ENCODE measurements at places on chromosomes 1 and 21. TPM values are rescaled to one million over a fixed set of nuclear protein-coding genes. Genes with fewer than 3 reads are reported as not detected.

The FAM43B gene
- 3.3 TPM for total RNA-seq

The PEA15 gene
- total RNA-seq = 188 TPM

The NPR1 gene
- total RNA-seq = 39.0 TPM

DNA sequence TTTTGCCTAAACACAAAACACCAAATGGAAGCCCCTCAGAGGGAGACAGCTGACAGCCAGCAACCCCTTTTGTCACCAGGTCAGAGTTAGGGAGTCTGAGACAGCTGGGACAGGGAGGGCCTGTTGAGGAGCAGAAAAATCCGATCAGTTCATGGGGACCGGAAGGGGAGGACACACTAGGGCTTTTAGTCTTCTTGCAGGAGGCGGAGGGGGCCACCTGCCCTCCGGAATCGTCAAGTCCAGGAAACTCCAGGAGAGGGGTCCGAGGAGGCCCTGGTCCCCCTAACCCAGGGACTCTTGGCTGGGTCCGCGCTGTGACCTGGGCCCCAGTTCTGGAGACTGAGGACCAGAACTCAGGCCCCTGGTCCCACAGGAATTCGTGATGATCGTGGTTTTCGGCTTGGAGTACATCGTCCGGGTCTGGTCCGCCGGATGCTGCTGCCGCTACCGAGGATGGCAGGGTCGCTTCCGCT is 34.2 kb downstream of the KCNQ4 start:
- DNase-seq = no peak

- DNase-seq = no peak
Observed at GRCh38 chr21:36704958-36705678, 6.2 kb downstream of the SIM2 start.

DNA sequence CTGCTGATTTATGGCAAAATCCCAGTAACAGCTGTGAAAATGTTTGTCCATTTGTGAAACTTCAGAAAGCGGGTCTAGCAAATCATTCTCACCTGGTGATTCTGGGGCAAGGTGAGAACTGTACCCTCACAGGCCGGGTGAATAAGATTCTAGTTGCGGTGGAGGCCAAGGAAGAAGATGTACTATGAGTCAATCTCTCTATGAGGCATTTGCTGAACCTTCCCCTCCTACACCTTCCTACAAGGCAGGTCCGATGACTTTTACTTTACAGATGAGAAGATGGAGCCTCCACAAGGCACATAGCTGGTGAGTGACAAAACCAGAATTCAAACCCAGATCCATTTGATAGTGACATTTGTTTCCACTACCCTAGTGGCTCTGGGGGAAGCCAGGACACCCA is 72.7 kb downstream of the BACH1 start:
- DNase-seq = no peak

DNA sequence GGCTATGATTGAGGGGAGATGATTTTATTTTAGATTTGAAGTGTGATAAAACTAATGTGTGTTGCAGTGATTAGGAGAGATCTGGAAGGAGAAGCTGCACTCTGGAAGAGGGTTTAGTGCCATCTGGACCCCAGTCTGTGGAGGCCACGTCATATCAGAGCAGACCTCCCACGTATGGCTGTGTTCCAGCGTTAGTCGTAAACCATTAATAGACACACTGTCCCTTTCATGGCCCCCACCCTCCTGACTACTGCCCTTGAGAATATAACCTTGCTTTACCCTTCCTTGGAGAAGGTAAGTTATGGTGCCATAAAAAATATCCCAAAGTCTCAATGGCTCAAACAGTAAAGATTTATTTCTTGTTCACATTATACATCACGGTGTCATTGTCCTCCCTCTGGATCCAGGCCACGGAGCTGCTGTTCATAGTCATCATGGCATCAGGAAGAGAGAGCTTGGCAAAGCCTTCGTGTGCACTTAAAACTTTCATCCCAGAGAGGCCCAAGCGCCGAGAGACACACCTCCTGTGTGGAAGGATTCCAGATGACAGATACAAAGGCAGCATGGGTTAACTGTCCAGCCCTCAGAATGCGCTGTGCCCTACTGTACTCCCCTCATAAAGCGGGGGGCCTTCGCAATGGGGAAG is 33.2 kb downstream of the RHOU start:
- DNase-seq = no peak

GRCh38 chr1:1215881-1216605 is 2.1 kb upstream of the TNFRSF4 start:
- DNase-seq = no peak

GRCh38 chr1:213003256-213003655 is 12.4 kb downstream of the ANGEL2 start:
- no peak for DNase-seq

DNA sequence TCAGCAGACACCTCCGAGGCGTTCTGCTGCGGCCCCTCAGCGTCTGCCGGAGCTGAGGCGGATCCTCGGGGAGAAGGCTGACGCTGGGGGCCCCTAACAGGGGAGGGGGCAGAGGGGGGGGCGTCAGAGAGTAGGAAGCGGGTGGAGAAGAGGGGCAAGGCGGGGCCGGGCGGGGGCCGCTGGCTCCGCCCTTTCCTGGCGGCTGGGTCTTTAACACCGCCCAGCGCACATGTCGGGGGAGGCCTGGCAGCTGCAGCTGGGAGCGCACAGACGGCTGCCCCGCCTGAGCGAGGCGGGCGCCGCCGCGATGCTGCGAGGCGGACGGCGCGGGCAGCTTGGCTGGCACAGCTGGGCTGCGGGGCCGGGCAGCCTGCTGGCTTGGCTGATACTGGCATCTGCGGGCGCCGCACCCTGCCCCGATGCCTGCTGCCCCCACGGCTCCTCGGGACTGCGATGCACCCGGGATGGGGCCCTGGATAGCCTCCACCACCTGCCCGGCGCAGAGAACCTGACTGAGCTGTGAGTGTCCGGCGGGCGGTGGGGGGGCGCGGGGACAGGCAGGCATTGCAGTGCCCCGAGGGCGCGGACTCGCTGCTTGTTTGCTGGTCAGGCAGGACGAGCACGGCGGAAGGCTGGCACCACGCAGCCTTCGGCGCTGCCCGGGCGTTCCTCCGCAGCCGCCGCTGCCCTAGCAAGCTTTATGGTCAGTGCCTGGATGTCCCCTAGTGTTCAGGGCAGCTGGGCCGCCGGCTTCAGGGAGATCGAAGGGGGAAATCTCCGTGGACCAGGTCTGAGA is at the start of gene NTRK1:
NTRK1 (plus strand) TSS at position 238 of the 796 bp plus-strand sequence; CDS start at position 308, 70 bp downstream.
- no peak for DNase-seq

GRCh38 chr1:47431534-47431933 is 6.3 kb upstream of the FOXD2 start:
- DNase-seq = no peak

DNA sequence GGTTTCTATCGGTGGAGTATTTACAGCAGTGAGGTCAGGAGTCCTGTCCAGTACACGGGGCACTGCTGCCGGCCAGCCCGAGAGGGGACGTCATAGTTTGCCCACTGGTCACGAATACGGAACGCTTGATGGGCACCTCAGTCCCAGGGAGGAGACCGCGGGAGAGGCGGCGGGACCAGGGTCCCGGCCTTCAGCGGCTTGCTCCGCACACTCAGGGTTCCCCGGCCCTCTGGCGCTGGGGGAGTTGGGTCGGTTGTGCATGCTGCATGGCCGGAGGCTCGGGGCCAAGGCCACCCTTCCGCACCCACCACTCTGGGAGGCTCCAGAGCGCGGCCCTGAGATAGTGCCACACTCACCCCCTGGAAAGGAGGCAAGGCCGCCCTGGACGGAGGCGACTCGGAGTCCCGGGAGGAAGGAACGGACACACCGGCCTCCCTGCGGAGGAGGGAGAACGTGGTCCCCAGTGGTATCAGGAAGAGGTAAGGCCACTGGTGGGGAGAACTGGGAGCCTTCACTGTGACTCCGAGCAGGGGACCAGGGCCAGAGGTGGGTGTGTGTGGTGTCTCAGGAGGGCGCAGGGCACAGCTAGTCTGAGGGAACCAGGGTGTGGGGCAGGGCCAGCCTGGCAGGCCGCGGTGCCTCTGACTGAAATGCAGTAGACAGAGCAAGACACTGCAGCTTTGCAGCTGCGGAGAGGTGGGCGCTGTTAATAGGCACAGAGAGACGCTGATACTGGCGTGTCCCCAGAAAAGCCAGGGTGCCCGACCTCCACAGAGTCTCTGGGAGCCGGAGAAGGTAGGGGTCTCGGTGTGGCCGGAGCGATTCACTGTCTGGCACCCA is 28.6 kb upstream of the PRSS38 start:
- DNase-seq = no peak

DNA sequence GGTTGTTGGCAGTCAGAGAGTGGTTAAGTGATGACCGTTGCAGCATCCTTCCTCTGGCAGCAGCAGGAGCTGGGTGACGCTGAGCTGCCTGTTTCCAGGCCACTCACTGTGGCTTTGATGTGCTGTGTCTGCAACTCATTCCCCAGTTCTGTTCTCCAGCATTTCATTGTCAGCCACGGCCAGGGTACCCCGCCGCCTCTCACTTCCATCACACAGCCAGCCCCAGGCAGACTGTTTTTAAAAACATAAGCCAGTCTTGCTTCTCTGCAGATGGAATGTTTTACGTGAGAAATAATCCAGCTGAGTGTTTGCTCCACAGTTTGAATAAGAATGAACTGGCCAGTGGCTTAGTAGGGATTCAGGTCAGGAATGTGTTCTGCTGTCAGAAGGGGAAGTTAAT is 21.5 kb upstream of the ST6GALNAC3 start:
- DNase-seq = no peak

DNA sequence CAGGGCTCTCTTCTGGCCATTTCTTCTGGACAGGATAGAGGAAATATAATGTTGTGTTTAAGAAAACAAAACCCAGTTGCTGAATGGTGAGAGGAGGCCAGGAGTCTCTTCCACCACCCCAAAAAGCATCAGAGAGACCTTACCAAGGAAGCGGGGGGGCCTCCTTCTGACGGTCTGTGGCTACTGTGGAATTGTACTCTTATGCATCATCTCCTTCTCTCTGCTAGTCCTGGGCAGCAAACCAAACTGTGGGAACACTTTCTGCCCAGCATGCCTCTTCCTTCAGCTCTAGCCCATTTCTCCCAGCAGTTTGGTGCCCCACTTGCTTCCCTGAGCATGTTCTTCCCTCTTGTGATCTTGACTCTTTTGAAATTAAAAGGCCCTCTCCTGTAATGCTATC is 157.7 kb downstream of the HHIPL2 start:
- no peak for DNase-seq

- DNase-seq = no peak
Observed at GRCh38 chr1:28301368-28302174, 27.3 kb upstream of the MED18 start.

DNA sequence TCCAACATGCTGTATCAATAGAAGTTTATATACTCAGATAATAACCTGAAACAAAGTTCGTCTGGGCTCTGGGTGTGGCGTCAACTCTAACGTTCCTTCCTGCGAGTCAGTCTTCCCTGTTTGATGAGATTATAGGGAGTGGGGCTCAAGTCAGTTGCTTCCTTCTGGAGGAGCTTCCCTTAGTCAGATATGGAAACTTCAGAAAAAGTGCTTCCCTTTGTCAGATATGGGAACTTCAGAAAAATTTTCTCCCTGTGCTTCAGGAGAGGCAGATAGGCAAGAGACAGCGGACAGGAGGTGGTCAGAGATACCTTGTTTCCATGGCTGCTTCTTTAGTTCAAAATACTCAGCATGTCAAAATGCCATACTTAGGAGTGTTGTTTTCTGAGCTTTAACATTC is 51.1 kb upstream of the PRDX6 start:
- no peak for DNase-seq

DNA sequence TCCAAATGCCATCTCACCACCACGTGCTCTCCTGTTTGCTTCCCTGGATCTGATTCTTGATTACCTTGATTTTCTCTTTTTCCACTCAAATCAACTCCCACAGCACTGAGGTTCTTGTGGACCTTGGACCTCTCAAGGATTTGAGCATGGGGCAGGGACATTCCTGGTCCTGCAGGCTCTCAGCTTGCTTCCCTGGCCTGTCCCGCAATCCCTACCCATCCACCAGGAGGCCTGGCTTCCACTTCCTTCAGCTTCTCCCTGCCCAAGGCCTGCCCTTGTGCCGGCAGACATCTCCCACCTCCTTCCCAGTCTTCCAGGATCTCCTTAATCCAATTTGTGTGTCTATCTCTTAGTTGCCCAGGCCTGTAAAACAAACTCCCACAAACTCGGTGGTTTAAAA is 21.6 kb downstream of the PLA2G2A start:
- DNase-seq = no peak
